ENCODE measurements at places on chromosomes 12 and 14. TPM values are rescaled to one million over a fixed set of nuclear protein-coding genes. Genes with fewer than 3 reads are reported as not detected.

GRCh38 chr14:67487937-67488893, at the start of gene TMEM229B:
TSS of gene TMEM229B (minus strand) at chr14:67488721. CDS start at chr14:67473923, 14,798 bp downstream.
- DNase-seq, result peak; percentile 80
- no peaks in the 10 kb centered on the region for H3K36me3 ChIP-seq

DNA sequence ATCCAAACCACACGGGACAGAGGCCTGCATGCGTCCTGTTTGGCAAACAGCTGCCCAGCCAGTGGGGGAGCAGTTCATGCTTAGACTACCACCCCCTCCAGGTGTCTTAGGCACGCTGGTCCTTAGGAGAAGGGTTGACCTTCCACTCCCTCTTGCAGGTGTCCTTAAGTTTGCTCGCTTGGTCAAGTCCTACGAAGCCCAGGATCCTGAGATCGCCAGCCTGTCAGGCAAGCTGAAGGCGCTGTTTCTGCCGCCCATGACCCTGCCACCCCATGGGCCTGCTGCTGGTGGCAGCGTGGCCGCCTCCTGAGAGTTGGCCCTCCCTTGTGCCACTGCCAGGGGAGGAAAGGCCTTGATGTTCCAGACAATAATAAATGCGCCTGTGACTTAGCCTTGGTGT, 1.8 kb downstream of the C12orf57 start:
- H3K36me3 ChIP-seq, result peaks cover 12% of the 10 kb centered on the region
- H3K4me3 ChIP-seq, result no peak overlapping the region
- no peaks in the 10 kb centered on the region for H3K27me3 ChIP-seq
- no peak for DNase-seq

DNA sequence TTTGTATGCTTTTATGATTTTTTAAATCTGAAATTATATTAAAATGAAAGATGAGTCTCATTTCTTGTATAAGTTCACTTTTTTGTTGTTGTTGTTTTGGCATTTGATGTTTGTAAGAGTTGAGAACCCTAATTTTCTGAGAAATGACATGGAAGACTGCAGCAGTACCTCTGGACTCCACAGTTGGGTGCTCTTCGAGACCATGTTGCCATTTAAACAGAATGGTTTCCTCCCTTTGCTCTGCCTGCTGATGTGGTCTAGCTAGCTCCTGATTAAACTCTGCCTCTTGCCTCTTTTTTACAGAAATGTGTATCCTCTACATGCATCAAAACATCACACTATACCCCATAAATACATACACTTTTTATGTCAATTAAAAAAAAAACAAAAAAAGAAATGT, 5.8 kb upstream of the LTA4H start:
- no peaks in the 10 kb centered on the region for H3K4me1 ChIP-seq
- H3K36me3 ChIP-seq, result no peaks in the 10 kb centered on the region
- H3K27me3 ChIP-seq, result no peaks in the 10 kb centered on the region
- no peak for DNase-seq
- H3K27ac ChIP-seq, result no peak overlapping the region

GRCh38 chr14:68451696-68452373, 341.0 kb downstream of the ZFP36L1 start:
- H3K27me3 ChIP-seq, result no peaks in the 10 kb centered on the region
- H3K4me3 ChIP-seq, result no peak overlapping the region
- H3K27ac ChIP-seq, result no peak overlapping the region
- no peak for DNase-seq
- no peaks in the 10 kb centered on the region for H3K36me3 ChIP-seq

DNA sequence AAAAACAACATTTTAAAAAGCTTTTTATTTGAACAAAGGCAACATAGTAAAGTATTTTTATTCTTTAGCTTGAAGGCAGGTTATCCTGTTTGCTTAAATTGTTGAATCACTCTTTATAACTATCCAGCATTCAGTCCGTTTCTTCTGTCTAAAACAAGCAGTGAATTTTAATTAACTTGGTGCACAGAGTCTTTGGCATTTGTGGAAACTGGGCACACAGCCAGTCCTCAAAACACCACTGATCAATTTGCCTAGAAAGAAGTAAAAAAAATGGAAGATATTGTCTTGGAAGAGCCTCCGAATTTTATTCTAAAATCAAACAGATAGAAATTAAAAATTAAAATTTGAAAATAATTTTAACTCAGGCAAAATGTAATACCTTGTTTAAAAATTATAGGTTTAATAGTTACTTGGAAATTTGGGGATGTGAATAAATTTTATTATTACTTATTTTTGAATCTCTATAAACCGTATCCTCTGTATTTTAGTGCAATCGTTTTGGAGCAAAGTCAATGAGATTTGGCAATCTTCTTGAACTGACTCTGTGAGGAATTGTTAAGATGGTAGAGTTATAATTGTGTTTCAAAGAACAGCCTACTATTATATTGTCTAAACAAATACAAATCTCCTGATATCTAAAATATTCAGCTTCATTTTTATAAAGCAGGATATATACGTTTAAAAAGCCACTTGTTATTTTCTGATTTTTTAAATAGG, 927.0 kb downstream of the SLC16A7 start:
- H3K4me3 ChIP-seq, result no peak overlapping the region
- no peaks in the 10 kb centered on the region for H3K27me3 ChIP-seq
- H3K36me3 ChIP-seq, result no peaks in the 10 kb centered on the region
- H3K4me1 ChIP-seq, result no peaks in the 10 kb centered on the region
- H3K27ac ChIP-seq, result no peak overlapping the region
- DNase-seq, result no peak

- no peak for DNase-seq
- no peaks in the 10 kb centered on the region for H3K27me3 ChIP-seq
- no peaks in the 10 kb centered on the region for H3K36me3 ChIP-seq
- H3K27ac ChIP-seq, result no peak overlapping the region
- H3K4me3 ChIP-seq, result no peak overlapping the region
These were observed 4.3 kb downstream of the BICD1 start for GRCh38 chr12:32110942-32111341.

- no peaks in the 10 kb centered on the region for H3K36me3 ChIP-seq
- no peak for DNase-seq
- H3K4me3 ChIP-seq, result no peak overlapping the region
These were observed 145.6 kb upstream of the SLC38A2 start for GRCh38 chr12:46518169-46518568.

DNA sequence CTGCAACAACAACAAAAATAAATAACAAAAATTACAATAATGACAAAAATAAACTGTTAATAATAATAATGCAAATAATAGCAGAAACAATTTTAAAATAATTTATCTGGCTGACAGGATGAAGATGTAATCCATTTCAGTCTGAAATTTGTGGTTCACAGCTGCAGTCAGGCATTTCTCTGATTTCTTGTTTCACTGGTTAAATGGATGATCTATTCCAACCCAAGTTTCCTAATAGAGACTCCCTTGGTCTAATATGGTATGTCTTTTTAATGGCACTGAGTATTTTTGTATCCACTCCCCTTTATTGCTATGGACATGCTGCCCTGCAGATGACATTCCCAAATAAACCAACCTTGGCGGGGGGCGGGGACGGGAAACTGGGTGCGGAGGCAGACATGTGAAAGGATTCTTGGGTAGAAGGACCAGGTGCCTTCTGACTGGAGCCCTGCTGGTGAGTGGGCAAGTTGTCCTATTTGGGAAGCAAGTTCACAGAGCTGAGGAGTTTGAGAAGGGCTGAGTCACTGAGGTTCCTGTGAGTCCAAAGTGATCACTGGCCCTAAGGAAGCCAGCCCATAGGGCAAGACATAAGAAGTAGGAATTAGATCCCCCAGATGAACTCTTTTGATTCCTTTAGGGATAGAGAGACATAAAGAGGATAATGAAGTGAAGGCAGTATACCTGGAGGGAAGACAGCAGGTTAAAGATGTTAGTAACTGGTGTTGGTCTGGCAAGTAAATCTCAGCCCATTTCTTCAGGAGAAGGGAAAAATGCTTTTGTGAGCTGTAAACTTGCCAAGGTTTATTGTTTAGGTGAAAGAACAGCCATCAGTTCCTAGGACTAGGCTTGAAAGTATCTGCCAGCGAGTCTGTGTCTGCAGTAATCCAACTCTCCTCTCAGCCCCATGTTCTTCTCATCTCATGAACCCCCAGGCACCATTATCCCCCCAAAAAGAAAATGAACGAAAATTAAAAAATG, 14.5 kb downstream of the FOXG1 start:
- no peak overlapping the region for H3K27ac ChIP-seq
- DNase-seq, result no peak
- H3K36me3 ChIP-seq, result no peaks in the 10 kb centered on the region
- H3K27me3 ChIP-seq, result no peaks in the 10 kb centered on the region
- H3K4me1 ChIP-seq, result no peaks in the 10 kb centered on the region
- no peak overlapping the region for H3K4me3 ChIP-seq

GRCh38 chr12:42128327-42128726, 16.3 kb downstream of the GXYLT1 start:
- no peaks in the 10 kb centered on the region for H3K27me3 ChIP-seq
- H3K36me3 ChIP-seq, result no peaks in the 10 kb centered on the region
- no peak for DNase-seq
- no peak overlapping the region for H3K27ac ChIP-seq

DNA sequence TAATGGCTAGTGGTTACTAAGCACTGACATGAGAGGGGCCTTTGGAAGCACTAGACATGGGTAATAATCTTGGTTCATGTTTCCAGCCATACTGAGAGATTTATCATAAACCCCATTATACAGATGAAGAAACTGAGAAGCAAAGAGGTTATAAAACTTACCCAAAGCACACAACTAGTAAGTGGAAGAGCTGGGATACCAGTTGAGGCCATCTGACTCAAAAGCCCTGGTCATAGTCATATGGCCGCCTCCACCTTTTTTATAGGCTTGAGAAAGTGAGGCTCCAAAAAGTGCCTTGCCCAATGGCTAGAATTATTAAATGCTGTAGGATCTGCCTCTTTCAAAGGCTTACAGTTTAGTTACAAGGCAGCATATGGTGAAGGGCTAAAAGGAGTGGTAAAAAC, 944 bp downstream of the TXNRD1 start:
- H3K4me3 ChIP-seq, result no peak overlapping the region
- no peaks in the 10 kb centered on the region for H3K27me3 ChIP-seq
- H3K36me3 ChIP-seq, result no peaks in the 10 kb centered on the region
- no peak for DNase-seq
- no peak overlapping the region for H3K27ac ChIP-seq

Gene DBX2
- not detected for total RNA-seq

Gene RBM19
- 178 TPM for total RNA-seq

Gene RND1
- 2.2 TPM for total RNA-seq

Gene ARHGEF25
- total RNA-seq, result 5.1 TPM
